ENCODE measurements at places on chromosomes 6 and 20.

DNA sequence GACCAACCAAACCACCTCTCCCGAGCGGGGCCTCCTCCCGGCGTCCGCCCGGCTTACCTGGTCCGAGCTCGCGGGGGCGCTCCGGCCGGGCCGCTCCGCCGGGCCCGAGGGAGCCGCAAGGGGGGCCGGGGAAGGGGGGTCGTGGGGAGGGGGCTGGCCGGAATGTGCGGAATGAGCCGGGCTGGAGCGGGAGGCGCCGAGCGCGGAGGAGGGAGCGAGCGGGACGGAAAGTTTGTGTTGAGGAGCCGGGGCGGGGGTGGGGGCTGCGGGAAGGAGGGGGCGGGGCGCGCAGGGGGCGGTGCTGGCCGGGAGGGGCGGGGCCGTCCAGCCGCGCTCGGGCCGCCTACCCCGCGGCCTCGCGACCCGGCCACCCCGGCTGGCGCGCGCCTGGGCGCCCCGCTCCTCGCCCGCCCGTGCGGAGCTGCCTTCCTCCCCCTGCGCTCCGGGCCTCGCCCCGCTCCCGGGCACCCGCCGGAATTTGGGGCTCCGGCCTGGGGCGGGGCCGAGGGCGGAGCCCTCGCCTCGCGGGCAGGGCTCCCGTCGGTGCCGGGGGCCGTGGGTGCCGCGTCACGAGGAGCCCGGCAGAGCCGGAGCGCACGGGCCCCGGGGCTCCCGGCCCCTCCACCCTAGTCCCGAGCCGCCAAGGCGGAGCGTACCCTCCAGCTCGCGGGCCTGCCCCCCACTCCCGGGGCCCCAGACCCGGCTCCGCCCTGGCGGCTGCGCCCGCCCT lies at the start of gene TEAD3:
TEAD3 (minus strand) TSS at position 239 of the 730 bp plus-strand sequence.
- no peak for DNase-seq

DNA sequence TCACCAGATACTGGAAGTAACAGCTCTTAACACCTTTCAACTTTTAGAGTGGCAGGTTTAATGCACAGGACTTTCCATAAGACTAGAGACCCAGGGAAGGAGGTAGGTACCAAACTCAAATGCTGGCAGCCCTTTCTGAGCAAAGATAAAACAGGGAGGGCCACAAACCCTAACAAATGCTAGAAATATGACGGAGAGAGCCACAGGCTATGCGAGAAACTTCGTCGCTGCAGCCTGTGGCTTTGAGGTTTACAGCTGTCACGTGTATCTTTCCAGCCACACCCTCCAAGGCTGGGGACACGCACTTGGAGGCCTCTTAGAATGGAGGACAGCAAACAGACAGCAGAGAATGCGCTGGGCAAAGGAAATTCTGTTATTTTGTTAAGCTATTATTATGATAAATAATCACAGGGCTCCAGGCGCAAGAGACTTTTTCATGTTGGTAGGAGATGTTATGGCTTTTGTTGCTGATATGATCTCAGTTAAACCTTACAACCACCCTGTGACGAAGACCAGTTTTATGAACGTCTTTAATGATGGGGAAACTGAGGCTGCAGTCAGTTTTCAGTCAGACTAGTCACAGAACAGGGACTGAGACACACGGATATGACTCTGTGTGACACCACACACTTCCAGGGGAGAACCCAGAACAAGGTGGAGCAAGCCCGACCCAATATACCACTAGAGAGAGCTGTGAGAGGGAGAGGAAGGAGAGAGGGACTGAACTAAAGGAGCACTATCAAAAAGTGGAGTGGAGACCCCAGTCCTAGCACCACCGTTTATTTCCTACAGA lies 2.0 kb downstream of the TRAM2 start:
- DNase-seq: peak; percentile 27

GRCh38 chr6:169921217-169921616 lies 169.8 kb downstream of the ERMARD start:
- no peak for DNase-seq

DNA sequence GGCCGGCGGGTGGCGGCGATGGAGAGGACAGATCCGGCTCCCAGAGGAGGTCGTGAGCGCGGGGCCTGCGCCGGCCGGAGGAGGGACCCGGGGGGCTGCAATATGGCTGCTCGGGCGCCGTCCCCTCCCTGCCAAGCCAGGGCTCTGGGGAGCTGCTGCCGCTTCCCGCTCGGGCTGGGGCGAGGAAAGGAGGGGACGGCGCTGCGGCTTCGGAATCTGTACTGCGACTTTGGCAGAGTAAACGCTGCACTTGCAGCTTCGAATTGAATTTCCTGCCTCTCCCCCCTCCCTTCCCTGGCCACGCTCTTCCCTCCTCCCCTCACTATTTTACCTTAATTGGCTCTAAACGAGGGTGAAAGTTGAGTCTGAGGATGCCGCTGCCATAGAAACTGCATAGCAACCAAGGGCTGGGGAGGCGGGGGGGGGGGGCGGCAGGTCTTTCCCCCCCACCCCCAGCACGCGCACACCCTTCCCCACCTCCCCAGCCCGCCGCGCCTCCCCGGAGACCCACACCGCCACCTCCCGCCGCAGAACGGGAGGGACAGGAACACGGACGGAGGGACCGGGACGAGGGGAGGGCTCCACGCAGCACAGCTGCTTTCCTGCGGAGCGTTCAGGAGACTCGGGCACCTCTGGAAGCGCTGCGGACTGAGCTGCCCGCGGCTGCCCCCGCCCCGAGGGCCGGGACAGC lies 93.9 kb downstream of the RNASET2 start:
- DNase-seq: no peak

DNA sequence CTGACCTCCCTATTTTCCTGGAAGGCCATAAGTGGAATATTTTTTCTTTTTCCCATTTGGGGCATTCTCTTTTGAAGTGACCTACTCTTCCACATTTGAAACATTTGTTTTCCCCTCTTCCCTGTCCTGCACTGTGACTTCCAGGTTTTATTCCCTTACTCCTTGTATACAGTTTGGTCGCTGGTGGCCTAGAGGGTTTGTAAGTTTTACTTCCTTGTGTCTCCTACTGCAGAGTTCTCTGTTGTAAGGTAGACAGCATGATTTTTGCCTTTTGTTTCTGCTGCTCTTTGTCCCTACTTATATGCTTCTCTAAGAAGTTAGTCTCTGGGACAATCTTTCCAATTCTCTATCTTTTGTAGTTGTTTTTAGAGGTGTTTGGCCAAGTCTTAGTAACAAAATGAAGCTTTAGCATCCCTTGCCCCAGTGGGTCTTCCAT lies 7.4 kb upstream of the ZNFX1 start:
- no peak for DNase-seq

DNA sequence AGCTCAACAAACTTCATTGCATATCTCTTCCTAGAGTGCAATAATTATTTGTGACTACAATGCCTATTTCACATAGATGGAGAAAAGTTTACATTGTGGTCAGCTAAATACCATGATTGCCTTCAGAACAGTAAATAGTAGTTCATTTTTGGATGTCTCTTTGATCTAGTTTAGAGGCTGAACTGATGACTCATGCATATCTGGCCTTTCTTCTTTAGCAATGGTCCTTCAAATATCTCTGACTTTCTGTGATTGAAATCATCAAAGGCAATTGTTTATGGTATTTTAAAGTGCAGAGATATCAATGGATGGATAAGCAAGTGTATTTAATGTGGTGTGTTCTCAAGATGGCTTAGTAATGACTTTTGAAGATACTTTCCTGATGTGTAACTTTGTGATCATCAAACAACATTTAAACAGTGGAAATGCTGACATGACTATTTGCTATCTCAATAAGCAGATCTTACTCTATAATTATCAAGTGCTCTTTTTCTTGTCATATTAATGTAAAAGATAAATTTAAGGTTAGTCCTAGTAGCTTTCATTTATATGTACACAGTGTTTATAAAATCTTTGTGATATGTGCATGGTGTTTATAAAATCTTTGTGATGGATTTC lies 523.7 kb upstream of the SLC35B3 start:
- DNase-seq: no peak

GRCh38 chr6:136548582-136549299 lies 1.5 kb downstream of the MAP7 start:
- DNase-seq: no peak

GRCh38 chr20:17885544-17885943 lies 83.0 kb downstream of the SNX5 start:
- DNase-seq: no peak

GRCh38 chr6:6826961-6827360 lies 238.4 kb downstream of the LY86 start:
- no peak for DNase-seq

GRCh38 chr6:153038378-153039057 lies 36.0 kb upstream of the MTRF1L start:
- no peak for DNase-seq

DNA sequence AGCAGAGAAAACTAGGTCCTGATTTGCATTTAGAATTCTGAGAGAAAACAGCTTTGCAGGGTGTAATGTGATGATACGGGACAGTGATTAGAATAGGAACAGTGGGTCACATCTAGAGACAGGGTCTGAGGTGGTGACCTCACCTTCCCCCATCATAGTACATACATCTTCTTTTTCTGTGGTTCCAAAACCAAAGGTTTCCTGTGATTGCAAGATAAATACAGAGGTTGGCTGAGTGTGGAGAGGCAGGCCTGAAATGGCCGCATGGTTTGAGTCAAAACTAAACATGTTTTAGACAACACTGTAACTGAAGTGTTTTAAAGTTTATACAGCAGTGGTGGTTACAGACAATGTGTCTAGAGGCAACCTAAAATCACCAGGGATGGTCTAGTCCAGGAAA lies 10.4 kb upstream of the NT5DC1 start:
- DNase-seq: no peak

- DNase-seq: no peak
These were observed 6.0 kb downstream of the CCN5 start for GRCh38 chr20:44720997-44721784.

- no peak for DNase-seq
These were observed 833 bp downstream of the RAB5IF start for GRCh38 chr20:36606158-36607066.

DNA sequence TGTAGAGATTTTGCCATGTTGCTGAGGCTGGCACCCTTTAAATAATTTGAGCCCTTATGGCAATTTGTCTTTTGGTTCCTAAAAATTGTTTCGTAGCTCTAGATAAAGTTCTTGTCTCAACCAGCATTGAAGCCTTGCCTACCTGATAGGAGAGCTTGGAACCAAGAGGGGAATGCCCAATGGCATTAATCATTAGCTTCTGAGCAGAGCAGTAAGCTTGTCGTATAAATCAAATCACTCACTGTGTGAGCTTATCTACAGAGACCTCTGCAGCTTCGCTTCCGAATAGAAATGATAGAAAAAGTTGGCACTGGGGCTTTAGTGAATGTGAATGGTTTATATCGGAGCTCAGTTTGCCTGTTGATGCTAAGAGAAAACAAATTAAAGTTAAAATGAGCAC lies 10.7 kb downstream of the ANKRD6 start:
- DNase-seq: no peak

GRCh38 chr6:137218473-137218916 lies 690 bp downstream of the IFNGR1 start:
- DNase-seq: no peak

GRCh38 chr6:27251112-27251605 lies 3.7 kb downstream of the PRSS16 start:
- peak; percentile 73 for DNase-seq

- no peak for DNase-seq
These were observed 14.5 kb downstream of the NPEPL1 start for GRCh38 chr20:58706975-58707681.

GRCh38 chr6:75267461-75267860 lies 17.1 kb downstream of the TMEM30A start:
- no peak for DNase-seq

- DNase-seq: no peak
These were observed 20.2 kb downstream of the KCNK15 start for GRCh38 chr20:44765701-44766347.

GRCh38 chr20:43767686-43768474 lies 41.1 kb upstream of the GTSF1L start:
- no peak for DNase-seq
